ENCODE measurements at places on chromosomes 6 and 20.

- DNase-seq: no peak
These were observed 126.7 kb downstream of the BCAS1 start for GRCh38 chr20:53943522-53944291.

DNA sequence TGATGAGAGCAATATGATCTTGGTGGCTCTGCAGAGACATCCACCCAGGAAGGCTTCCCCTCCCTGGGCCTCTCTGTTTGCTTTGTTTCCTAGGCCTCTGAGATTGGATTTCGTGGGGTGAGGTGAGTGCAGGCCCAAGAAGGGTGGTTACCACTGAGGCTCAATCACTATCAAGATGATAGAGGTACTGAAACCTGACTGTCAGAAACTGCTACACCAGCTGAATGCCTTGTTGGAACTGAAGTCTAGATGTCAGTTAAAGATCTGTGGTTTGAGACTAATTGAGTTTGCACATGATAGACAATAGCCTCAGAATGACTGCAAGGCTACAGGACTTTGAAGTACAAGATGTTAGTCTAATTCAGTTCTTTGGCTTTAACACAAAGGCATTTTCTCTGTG lies 15.2 kb downstream of the VNN1 start:
- DNase-seq: no peak

DNA sequence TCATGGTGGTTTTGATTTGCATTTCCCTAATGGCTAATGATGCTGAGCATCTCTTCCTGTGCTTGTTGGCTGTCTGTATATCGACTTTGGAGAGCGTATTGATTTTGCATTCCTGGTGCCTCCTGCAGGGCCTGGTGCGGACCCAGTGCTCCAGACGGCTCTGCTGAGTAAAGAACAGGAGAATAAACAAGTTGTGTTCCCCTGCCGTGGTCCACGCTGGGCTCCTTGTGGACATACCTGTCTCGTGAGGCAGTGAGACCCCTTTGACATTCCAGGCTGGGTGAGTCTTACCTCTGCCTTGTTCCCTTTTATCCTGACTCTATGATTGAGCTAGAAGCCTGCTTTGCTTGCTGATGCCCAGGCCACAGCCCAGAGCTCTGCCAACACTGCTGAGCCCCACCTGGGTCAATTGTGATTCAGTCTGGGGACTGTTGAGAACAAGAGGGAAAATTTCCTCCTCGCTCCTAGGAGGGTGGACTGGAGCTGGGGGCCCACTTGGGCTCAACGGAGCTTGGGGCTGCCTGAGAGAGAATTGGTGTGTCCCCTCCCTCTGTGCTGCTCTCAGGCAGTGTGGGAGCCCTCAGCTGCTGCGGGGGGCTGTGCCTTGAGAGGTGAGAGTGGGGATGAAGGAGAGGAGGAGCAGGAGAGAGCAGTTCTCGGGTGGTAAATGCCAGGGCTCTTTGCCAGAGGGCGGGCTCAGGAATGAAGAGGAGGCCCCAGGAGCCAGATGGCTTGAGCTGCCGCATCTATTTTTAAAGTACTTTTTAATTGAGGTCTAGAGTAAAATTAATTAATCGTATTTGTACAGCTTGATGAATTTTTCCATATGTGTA lies 43.7 kb upstream of the PMEPA1 start:
- no peak for DNase-seq

- no peak for DNase-seq
These were observed 391.1 kb downstream of the BTBD9 start for GRCh38 chr6:38248500-38249234.

GRCh38 chr6:131948692-131949619 lies 2.2 kb downstream of the CCN2 start:
- no peak for DNase-seq

DNA sequence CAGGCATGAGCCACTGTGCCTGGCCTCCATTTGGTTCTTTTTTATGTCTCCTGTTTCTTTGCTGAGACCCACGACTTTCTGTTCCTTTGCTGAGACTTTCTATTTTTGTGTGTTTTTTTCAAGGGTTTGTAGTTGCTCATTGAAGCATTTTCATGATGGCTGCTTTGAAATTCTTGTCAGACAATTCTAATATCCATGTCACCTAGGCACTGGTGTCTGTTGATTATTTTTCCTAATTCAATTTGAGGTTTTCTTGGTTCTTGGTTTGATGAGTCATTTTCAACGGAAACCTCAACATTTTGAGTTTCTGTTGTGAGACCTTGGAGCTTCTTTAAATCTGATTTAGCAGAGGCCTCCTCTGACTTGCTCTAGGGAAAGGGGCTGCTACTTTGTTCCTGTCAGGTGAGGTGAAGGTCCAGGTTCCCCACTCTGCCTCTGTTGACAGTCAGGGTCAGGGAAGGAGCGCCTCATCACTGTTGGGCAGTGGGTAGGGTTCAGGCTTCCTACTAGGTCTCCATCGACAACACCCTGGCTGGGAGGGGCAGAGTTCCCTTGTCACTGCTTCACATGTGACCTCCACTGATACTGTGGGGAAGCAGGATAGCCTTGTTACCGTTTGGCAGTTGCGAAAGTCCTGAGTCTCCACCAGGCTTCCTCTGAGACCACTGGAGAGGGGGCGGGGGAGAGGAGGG lies 67.2 kb upstream of the RNF24 start:
- no peak for DNase-seq
